ENCODE measurements at places on chromosomes 2 and 18.

DNA sequence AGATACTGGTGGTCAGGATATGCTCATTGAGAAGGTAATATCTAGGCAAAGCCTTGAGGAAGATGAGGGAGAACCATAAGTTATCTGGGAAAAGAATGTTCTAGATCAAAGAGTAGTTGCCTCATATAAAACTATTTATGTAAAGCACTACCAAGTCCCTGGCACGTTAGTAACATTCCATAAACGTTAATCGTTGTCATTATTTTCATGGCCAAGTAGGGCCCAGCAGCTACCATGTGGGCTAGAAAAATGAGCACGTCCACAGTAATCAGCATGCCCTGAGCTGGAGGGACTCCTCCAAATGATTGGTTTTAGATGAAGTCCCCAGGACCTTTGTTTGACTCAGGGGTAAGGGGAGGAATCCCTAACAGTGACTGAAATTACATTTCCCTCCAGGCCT lies 32.7 kb upstream of the AFTPH start:
- no peak for DNase-seq

GRCh38 chr2:99106913-99107312 lies 34.6 kb upstream of the C2orf15 start:
- DNase-seq: no peak

DNA sequence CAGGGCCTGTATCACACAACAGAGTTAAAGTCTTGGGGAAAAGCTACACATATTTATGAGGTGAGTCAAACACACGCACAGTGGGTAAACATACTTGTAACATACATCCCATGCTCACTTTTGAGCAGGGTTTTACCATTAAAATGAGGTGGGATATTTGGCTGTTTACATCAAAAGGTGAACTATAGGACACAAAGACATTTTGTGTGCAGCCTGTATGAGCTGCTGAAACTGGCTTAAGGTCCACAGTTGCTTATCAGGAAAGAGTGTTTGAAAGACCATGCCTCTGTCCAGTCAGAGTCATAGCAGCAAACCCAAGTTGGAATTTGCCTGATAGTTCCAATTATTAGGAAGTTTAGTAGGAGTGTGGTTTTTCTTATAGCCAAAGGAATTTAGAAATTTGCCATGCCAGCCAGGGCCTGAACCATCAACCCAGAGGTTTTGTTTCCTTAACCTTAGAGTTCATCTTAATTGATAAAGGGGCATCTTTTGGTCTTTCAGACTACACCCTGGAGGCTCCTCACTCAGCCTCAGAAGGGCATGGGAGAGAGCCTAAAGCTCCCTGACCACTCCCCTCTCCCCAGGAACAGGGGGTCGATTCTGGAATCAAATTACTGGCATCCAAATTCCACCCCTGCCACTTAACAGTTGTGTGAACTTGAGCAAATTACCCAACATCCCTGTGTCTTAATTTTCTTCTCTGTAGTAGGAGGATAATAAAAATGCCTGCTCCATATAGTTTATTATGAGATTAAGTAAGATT lies 29.9 kb upstream of the L3MBTL4 start:
- no peak for DNase-seq

DNA sequence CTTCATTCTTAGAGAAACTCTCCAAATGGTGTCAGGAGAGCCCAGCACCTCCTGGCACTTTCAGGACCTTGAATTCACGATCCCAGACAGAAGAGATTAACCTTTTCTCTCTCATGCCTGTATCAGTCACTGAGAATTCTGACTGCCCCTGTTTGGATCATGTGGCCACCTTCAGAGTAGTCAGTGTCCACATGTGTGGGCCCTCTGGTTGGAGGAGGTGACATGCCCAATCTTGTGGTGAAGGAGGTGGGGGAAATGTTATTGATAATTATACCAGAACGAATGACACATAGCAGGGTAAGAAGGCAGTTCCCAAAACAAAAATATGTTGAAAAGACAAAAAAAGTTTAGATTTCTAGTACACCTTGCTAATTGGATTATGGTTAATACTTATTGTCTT lies 31.7 kb downstream of the UBXN4 start:
- no peak for DNase-seq

GRCh38 chr2:129722306-129723019 lies 257.0 kb upstream of the RAB6C start:
- DNase-seq: no peak

- DNase-seq: no peak
Observed at GRCh38 chr18:1746131-1746530, 825.2 kb downstream of the METTL4 start.

GRCh38 chr2:120871881-120872620 lies 136.4 kb downstream of the GLI2 start:
- DNase-seq: no peak

- DNase-seq: no peak
Observed at GRCh38 chr18:64032312-64032711, 62.4 kb downstream of the SERPINB8 start.

DNA sequence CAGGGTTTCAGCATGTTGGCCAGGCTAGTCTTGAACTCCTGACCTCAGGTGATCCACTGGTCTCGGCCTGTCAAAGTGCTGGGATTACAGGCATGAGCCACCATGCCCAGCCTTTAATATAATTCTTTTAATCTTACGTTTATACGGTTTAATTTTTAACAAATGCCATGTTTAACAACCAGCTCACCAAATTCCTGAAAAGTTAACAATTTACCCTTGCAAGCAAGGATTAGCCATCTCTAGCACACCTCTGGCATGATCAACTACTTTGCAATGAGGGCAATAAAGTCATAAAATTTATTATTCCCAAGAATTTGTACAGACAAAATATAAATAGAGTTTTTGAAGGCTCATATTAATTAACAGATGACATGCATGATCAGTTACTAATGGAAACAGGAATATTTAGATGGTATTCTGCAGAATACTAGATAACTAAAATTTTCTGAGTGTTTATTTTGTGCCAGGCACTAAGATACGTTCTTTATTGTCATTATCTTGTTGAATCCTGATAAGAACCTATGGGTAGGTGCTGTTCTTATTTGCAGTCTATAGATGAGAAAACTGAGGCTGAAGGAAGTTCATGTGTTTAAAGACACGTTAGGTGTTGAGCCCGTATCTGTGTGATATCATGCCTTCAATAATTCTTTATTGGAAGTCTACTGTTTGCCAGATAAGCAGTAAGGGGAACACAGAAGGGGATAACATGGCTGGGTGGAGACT lies 190.1 kb downstream of the CDCA7 start:
- no peak for DNase-seq

DNA sequence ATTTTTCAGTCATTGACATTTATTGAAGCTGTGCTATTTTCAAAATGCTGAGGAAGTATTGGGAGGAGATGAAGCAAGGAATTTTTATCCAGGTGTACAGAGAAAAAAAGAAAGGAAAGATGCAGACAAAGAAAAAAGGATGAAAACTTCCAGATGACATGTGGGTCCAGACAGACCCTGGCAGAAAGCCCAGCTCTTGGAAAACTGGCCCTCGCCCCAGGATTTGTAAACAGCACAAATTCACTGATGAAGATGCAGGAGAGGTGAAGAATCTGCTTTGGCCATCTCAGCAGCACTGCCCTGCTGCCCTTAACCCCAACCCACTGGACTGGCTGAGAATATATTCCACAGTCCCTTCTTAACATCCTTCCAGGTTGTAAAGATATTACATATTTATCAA lies 12.5 kb downstream of the TACR1 start:
- DNase-seq: no peak

DNA sequence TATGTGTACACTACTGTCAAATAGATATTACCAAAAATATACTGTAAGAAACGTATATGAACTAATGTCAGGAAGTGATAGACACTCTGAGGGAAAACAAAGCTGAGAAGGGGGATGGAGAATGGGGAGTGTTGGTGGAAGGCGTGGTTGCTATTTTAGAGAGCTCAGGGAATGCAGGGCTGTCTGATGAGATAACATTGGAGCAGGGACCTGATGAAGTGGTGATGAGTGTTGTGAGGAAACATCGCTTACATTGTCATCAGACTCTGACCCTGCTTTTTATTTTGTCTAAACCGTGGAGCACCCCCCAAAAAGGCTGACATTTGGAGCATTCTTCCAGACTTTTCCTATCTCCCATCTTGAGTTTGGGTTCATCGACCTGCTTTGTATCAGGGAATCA lies 194.7 kb downstream of the LTBP1 start:
- no peak for DNase-seq

DNA sequence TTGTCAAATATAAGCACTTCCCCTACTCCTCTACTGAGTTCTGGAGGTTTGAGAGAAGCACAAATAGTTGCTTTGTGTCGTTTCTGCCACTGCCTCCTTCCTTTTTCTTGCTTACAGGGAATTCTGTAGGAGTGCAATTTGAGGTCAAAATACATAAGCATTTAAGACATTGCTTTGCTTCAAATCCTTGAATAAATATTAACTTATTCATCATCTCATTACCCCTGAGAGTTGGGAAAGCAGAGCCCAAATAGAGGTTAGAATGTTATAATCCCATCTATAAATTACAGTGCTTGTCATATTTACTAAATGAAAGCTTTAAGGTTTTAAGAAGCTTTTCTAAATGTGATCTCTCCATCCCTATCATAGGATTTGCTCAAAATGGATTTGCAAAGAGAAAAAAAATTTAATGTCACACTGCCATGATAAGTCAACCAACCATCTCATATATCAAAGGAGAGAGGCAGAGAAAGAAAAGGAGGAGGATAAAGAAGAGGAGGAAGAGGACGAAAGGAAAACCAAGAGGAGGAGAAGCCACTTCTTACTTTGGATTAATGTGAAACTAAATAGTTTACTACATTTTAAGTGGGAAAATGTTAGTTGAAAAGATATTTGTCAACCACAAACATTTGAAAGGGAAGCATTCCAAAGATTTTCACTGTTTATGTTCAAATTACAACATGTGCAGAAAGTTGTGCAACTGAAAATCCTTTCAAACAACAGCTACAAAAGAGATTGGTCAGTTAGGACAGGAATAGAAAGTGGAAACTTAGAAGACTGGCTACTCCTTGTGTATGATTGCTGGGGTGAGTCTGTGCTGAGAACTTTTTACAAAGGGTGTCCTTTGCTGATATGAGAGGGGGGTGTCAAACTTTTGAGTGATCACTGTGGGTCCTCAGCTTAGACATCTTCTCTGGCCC lies 277.3 kb upstream of the FN1 start:
- no peak for DNase-seq

DNA sequence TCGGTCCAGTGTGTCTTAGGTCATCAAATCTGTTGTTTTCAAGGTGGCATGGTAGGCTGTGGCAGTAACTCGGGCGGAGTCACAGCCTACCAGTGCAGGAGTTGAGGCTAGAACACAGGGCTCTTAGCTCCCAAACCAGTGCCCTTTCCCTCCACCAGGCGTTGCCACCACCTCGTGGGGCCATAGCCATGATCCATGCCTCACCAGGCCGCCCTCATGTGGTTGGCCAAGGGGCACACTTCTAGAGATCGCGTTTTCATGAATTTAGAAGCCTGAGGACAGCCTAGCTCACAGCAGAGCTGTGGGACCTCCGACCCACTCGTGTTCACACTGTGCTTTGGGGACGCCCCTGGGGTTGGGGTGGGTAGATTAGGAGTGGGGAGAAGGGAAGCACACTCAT lies 10.6 kb downstream of the SEC11C start:
- DNase-seq: no peak

DNA sequence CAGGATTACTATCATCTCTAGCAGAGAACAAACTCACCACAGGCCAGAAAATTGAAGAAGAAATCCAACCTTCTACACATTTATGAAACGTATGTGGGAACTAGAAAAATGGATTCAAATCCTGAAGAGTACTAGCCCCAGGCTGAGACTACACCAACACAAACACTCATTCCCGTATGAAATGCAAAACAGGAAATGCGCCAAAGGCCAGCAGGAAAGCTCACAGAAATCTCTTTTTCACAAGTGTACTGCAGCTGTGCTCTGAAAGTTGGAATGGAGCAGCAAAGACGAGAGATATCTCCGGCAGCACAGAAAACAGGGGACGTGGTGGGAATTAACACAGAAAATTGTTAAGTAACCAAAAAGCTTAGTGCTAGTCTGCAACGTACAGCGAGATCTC lies 913.5 kb downstream of the TDRD15 start:
- DNase-seq: no peak

- no peak for DNase-seq
Observed at GRCh38 chr18:75116809-75117208, 92.1 kb downstream of the PTGR3 start.

- DNase-seq: no peak
Observed at GRCh38 chr2:16321872-16322271, 343.8 kb downstream of the CYRIA start.

DNA sequence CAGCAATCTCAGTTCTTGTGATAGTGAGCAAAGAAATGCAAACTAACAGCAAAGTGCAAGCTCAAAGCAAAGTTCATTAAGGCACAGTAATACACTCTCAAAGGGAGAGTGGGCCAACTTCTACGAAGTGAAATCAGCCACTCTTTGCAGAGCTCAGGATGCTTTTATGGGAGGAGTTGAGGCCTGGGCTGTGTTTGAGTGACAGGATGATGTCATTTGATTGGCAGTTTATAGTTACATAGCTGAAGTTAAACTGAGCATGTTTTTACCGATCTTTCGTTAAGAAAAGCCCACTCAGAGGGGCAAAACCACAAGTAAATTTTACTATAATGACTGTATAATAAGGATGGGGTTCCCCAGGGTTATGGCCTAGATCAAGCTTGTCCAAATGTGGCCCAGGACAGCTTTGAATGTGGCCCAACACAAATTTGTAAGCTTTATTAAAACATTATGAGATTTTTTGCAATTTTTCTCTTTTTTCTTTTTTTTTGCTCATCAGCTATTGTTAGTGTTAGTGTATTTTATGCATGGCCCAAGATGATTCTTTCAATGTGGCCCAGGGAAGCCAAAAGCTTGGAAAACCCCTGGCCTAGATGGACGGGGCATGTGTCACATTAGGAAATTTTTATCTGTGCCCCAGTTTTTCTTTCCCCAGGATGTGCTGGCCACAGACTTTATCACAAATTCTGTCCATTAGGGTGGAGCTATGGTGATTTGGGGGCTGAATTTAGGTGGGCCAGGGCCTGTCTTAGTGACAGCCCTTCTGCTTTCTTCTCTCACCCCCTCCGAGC lies 8.3 kb upstream of the DNAH7 start:
- DNase-seq: no peak

GRCh38 chr2:119469661-119470297 lies 38.1 kb downstream of the TMEM37 start:
- no peak for DNase-seq

DNA sequence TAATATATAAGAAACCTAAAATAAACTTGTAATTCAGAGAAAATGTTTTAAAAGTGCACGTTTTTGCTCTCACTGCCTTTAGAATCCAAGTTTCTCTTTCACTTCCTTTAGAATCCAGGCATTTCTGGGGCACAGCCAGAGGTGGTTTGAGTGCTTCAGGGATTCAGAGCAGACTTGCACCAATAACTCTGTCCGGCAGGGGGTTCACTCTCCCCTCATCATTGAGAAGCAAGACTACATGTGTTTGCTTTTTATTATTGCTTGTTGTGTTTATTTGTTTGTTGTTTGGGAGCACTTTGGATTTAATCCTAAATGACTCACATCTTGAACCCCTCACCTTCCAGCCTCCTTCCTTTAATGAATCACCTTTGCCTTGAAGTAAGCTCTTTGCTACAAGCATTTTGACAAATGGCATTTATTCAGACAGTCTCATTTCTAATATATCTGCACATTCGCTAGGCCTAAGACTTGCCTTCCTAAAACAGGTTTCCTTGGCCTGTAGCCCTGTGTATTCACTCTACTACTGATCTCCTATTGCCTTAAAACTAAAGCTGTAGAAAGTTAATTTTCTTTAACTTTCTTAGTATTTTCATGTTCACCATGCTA lies 233.5 kb upstream of the ATP5MC3 start:
- no peak for DNase-seq

Measured in stimulated activated CD4-positive, alpha-beta T cell treated with anti-CD3 and anti-CD28 coated beads, TNF-alpha, amount 100 ng/mL, for 24 hours (primary cell).